Fibroblast of villous mesenchyme (primary cell): ENCODE measurements at places on chromosomes 2 and 18.

DNA sequence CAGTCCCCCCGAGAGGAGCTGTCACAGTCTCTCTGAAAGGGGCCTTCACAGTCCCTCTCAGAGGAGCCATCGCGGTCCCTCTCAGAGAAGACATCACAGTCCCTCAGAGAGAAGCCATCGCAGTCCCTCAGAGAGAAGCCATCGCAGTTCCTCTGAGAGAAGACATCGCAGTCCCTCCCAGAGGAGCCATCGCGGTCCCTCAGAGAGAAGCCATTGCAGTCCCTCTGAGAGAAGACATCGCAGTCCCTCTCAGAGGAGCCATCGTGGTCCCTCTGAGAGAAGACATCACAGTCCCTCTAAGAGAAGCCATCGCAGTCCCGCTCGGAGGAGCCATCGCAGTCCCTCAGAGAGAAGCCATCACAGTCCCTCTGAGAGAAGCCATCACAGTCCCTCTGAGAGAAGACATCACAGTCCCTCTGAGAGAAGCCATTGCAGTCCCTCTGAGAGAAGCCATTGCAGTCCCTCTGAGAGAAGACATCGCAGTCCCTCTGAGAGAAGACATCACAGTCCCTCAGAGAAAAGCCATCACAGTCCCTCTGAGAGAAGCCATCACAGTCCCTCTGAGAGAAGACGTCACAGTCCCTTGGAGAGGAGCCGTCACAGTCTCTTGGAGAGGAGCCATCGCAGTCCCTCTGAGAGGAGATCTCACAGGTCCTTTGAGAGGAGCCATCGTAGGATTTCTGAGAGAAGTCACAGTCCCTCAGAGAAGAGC is 1.3 kb upstream of the ZNF512 start:
- no peak for DNase-seq

DNA sequence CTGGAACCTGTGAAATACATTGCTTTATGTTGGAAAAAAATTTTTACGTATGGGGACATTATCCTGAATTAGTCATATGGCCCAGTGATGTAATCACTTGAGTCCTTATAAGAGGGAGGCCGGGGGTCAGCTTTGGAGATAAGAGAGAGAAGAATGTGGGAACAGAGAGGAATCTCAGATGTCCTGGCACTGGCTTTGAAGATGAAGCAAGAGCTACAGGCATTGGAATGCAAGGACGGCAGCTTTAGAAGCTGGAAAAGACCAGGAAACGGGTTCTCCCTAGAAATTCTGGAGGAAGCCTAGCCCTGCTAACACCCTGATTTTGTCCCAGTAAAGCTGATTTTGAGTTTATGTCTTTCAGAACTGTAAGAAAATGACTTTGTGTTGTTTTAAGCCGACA is 1129.9 kb upstream of the GYPC start:
- no peak for DNase-seq

- no peak for DNase-seq
Measured at GRCh38 chr2:204948024-204948763, 402.9 kb downstream of the PARD3B start.

- DNase-seq = peak; percentile 44
Measured at GRCh38 chr2:161019311-161019710, 140.9 kb upstream of the TANK start.

- DNase-seq = no peak
Measured at GRCh38 chr18:75261430-75262223, 51.0 kb downstream of the TSHZ1 start.

GRCh38 chr18:12121175-12122042 is 27.8 kb downstream of the ANKRD62 start:
- DNase-seq = no peak

DNA sequence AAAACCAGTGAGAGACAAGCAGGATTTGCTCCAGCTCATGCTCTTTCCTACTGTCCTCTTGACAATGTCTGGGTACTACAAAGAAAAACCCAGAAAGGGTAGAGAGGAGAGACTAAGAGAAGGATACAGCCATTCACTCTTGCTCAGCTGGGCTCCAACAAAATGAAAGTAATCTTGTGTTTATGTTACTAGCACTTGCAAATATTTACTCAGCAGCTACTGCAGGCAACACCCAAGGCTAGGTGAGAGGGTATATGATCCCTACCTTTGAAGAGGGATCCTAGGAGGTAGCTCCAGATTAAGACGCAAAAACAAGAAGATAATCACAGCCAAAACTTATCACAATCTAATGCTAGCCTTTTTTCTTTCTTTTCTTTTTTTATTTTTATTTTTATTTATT is 329.6 kb upstream of the ACVR2A start:
- no peak for DNase-seq

- no peak for DNase-seq
Measured at GRCh38 chr18:50944245-50944932, 23.5 kb upstream of the ELAC1 start.

DNA sequence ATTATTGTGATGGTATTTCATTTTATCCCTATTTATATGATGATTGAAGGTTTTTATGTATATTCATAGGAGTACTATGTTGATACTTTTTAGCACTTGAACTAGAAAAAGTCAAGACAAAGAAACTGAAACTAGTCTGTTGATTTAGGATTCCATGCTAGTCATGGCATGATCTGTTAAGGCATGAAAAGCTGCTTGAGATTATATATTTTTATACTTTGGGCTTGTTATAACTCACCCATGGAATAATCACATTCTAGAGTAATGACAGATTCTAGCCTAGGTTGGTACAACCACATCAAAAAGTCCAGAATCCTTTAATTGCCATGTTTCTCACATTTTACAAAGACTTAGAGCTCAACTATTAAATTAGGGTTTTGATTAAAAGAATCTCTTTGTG is 472.6 kb upstream of the CELF4 start:
- DNase-seq = no peak

- peak; percentile 53 for DNase-seq
Measured at GRCh38 chr2:171923206-171923605, 945 bp downstream of the HAT1 start.

DNA sequence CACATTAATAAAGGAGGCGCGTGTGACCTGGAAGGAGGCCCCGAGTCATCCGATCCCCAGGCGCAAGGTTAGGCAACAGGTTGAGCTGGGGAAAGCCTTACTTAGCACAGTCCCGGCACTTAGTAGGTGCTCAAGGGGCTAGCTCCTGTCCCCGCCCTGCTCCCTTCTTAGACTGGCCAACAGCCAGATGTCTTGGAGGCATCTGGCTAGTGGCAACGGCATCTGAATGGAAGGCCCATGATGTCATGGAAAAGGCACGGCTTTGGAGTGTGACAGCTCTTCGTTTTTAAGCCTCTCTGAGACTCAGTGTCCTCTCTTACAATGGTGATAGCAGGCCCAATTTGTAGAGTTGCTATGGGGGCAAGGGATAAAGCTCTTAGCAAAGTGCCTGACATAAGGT is 258.3 kb downstream of the CYRIA start:
- DNase-seq = no peak

GRCh38 chr2:9745153-9745899 is 97.9 kb upstream of the TAF1B start:
- DNase-seq = no peak

GRCh38 chr2:219065484-219065883 is 4.8 kb upstream of the IHH start:
- no peak for DNase-seq

GRCh38 chr2:125427721-125428315 is 1228.1 kb upstream of the GYPC start:
- DNase-seq = no peak

GRCh38 chr2:85996591-85996990 is 107.8 kb upstream of the ST3GAL5 start:
- DNase-seq = no peak

GRCh38 chr18:49476664-49477411 is 10.2 kb downstream of the C18orf32 start:
- peak; percentile 84 for DNase-seq

GRCh38 chr2:240389302-240389805 is 46.1 kb upstream of the GPC1 start:
- no peak for DNase-seq

- DNase-seq = no peak
Measured at GRCh38 chr2:174324530-174324929, 10.2 kb upstream of the SP9 start.

- DNase-seq = peak; percentile 96
Measured at GRCh38 chr2:108637304-108637669, 82.0 kb upstream of the RANBP2 start.

- DNase-seq = no peak
Measured at GRCh38 chr2:162074632-162074895, 549 bp upstream of the DPP4 start.

DNA sequence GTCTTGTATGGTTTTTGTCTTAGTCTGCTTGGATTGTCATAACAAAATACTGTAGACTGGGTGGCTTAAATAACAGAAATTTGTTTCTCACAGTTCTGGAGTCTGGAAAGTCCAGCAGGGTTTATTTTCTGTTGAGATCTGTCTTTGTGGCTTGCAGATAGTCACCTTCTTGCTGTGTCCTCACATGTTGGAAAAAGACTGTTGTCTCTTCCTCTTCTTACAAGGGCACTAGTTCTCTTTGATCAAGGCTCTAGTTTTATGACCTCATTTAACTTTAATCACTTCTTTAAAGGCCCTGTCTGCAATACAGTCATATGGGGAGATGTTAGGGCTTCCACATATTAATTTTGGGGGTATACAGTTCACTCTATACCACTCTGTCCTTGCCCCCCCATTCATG is 56.5 kb downstream of the NBEAL1 start:
- no peak for DNase-seq

DNA sequence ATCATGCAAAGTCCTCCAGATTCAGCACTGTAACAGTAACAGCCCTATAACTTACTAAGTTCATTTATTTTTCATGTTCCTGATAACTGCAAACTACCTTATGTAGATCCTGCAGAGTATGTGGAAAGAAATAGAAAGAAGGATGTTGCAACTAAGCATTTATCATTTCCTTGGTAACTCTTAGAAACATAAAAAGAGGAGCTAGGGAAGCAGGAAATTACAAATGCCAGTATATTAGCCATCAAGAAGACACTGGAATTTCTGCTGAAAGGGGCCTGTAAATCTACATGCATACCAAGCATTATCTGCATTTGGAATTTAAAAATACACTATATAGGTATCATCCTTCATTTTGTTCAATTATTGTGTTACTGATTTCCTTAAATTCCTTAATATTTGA is 66.8 kb downstream of the PDE11A start:
- no peak for DNase-seq

DNA sequence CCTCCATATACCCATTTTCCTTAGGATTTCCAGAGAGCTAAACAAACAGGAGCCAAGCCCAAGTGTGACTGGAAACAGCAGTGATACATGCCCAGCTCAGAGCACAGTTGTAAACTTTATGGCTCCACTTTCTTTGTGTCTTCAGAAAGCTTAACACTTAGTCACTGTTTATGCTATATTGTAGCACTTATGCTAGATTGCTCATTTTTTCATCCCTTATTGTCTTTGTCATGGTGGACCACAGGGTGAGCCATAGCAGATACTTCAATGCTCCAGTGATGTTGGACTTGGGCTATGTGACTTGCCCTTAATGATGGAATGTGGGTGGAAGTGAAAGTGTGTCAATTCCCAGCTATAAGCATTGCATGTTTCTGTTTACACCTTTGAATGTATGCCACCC is 401.6 kb downstream of the METTL4 start:
- no peak for DNase-seq

GRCh38 chr18:69978732-69979715 is 31.4 kb upstream of the CD226 start:
- DNase-seq = no peak

DNA sequence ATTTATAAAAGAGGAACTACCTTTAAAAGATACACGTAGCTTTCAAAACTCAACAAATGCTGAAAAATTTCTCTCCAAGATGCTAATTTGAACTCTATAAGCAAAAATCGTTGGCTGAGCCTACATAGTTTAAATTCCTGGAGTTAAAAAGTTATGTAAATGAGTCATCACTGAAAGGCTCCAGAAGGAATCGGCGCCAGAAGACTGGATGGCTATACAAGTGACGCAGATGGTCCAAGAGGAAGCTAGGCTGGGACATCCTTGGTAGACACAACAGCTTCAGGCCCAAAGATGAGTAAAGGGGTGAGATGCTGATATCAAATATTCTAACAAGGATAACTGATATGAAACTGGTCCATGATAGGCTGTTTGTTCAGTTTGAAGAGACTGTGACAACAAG is 22.8 kb upstream of the DNAH6 start:
- DNase-seq = peak; percentile 75
